ENCODE measurements at places on chromosomes 1 and 21.
A peak's percentile ranks its signal among the peaks of the same experiment; 100 is the strongest.

- no peak for DNase-seq
Observed at GRCh38 chr1:117389779-117390178, 22.5 kb downstream of the MAN1A2 start.

- DNase-seq: no peak
Observed at GRCh38 chr1:61124078-61124477, 41.7 kb downstream of the NFIA start.

DNA sequence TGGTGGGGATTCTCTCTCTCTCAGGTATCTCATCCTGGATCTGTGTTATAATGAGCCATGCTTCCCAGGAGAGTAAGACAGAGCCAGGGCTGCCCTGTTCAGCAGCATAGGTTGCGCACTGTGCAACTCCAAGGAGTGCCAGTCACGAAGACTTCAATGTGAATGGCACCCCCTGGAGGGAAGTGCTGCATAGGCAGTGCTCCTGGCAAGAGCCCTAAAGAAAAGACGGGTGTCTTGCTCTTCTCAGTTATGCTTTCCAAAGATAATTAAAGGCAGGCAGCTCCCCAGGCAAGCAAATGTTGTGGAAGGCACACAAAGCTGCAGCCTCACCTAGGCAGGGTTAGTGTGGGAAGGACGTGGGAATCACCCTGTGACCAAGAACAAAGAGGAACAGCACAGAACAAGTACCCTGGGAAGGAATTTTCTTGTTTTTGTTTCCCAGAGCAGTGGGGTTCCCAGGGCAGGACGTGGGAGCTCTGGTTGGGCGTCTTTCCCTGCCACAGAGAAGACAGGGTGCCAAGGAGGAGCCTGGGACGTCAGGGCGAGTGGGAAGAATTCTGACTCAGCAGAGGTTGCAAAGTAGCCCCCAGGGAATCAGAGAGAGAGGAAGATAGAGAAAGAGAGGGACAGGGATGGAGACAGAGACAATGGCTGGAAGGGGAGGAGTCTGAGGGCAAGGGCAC is 120.9 kb downstream of the KCNN3 start:
- DNase-seq: no peak

DNA sequence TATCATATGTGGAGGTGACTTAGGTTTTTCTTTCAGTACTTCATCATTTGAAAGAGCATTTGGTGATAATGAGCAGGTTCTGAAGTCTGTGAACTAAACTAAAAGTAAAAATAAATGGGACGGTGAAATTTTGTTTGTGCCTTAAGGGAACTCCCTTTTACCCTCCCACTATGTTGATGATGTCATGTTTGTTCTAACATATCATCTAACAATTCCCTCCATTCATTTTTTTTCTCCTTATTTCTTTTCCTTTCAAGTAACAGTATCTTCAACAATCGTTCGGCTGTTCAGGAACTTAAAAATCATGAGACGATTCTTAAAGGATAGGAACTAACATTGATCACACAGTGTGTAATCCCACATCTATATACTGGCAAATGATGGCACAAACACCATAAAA is 30.0 kb upstream of the IRF2BP2 start:
- DNase-seq: no peak

DNA sequence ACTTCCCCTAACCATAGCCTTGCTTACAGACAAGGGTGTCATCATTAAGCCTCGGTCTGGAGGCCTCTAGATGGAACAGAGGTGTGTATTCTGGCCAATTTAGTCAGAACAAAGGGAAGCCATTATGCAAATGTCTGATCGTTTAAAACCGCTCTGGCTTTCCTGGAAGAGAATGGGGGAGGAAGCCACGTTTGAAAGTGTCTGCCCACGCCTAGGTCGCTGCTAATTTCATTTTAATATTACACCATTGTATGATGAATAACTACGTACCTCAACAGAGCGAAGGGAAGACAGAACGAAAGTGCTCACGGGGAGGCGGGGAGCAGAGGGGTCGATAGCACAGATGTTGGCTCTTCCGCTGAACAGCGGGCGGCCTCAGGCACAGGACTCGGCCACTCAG is 41.1 kb upstream of the CSF3R start:
- DNase-seq: no peak

GRCh38 chr1:218558271-218558810 is 213.2 kb downstream of the TGFB2 start:
- no peak for DNase-seq

DNA sequence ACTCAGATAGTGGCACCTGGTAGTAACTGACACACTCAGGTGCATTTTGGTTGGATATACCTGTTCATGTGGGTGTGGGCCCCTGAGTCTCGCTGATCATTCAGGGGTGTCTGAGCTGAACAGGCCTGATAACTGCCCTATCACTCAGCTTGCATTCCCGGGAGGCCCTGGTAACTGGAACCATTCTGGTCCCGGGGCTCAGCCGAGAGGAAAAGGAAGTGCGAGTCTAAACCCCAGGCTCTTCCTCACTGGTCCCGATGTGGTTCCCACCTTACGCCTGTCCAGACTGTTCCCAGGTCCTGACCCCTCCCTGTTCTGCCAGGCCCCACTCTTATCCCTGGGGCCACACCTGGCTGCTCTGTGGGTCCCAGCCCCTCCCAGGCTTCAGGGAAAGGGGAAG is 11.7 kb upstream of the CDK18 start:
- DNase-seq: no peak

DNA sequence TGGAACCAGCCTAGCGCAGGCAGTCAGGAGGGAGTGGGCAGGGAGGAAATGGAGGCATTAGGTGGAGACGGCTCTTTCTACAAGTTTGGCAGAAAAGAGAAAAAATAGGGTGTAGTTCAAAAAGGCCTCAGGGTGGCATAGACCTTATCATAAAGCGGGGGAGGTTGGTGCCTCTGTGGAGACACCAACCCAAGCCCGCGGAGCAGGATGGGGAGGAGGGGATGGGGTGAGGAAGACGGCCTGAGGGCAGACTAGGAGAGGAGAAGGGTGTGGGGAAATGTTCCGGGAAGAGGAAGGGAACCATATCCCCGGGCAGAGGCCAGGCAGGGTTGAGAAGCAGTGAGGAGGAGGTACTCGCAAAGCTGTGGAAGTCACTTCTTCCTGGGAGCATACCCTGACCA is 17.4 kb upstream of the SHE start:
- no peak for DNase-seq

DNA sequence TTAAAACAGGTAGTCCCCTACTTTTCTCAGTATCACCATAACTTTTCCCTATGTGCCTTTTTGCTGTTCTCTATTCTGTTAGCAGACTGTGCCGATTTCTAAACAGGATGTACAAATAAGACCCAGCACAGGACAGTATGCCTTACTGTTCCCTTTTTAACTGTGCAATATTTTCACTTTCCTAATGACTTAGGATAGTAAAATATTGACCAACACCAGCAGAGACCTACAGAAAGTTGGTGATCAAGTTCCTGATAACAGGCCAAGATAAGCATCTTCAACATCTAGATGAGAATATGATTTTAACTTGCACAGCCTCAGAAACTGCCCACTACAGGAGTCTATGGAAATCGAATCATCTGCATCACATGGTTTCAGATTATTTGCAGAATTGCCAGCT is 42.0 kb downstream of the ADSS2 start:
- DNase-seq: no peak

GRCh38 chr1:111648806-111649205 is 29.2 kb downstream of the RAP1A start:
- no peak for DNase-seq

DNA sequence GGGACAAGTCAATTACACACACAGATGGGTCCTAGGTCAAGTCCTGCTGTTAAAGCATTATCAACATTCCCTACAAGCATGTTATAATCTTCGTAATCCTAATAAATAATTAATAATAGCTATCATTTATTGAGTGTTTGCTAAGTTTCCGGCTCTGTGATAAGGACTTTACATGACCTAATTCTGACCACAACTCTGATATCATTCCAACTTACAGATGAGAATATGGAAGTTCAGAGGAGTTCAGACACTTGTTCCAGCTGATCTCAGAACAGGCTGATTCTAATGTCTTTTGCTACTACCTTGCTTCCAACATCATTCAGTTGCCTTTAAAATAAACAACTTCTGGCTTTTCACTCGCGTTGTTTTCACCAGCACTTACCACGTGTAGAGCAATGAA is 770.1 kb upstream of the CXADR start:
- DNase-seq: no peak

- no peak for DNase-seq
Observed at GRCh38 chr1:5901841-5902240, 90.4 kb downstream of the NPHP4 start.

DNA sequence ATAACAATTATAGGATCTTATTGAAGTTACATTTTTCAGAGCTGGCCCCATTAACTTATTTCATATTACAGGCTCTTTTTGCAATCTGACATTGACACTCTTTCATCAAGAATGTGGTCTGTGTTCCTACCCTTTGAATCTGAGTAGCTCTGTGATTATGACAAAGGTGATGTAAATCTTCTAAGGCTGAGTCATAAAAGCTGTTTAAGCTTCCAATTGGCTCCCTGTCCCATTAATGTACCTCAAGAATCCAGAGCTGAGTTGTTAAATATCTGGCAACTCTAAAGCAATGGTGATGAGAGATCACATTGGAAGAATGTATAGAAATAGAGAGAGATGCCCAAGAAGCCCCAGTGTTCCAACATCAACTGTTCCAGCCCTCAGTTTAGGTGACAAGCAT is 178.5 kb upstream of the DEPDC1 start:
- no peak for DNase-seq

DNA sequence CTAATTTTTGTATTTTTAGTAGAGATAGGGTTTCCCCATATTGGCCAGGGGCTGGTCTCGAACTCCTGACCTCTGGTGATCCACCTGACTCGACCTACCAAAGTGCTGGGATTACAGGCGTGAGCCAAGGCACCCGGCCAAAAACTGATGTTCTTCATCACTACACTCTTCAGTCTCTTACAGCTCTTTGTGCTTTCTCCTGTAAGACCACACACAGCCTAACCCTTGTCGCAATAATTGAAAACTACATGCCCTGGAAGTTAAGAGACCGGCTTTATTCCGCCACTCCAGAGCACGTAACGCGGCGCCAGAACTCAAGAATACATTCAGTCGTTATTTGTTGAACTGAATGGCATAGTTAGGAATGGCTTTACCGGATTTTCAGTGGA is 552 bp downstream of the GPATCH4 start:
- DNase-seq: no peak

DNA sequence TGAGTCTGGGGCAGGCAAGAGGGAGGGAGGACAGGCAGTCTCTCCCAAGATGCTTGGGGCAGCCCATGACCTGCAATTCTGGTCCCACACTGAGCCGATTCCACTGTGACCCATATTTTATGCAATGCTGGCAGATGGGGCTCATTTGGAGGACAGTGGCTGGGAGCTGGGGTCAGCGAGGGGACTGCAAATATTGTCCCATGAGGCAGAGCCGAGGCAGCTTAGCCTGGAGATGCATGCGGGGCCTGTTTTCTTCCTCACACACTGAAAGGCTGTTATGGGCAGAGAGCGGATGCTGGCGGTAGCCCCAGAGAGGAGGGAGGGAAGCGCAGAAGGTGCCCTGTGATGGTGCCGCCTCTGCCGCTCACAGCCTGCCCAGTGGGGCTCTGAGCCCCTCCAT is 128.5 kb upstream of the POU3F1 start:
- no peak for DNase-seq

GRCh38 chr1:79190074-79190473 is 183.5 kb upstream of the ADGRL4 start:
- no peak for DNase-seq

- DNase-seq: no peak
Observed at GRCh38 chr21:17542371-17543011, 29.6 kb downstream of the CXADR start.

DNA sequence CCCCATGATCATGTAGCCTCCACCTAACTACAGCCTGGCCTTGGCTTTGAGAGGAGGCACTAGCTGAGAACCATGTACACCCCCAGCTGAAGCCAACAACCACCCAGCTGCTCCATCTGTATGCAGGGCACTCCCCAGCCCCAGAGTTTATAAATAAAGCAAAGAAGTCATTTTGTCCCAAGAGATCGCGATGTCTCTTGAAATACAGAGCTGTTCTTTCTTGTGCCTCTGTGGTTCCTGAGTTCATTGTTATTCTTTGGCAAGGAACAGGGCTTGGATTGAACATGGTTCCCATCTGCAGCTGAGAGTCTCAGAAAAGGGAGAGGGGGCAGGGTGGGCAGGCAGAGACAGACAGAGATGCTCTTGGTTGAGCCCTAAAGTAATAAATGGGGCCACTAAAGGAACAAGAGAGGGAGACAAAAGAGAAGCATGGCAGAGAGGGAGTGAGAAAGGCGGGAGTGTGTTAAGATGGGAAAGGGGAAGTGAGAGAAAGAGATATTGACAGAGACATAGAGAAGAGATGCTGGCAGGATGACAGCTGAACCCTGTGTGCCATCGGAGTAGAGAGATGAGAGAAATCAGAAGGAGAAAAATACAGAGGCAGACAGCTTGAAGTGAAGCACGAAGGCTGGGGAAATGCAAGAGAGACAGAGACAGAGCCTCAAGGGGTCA is 63.3 kb downstream of the TNR start:
- no peak for DNase-seq

DNA sequence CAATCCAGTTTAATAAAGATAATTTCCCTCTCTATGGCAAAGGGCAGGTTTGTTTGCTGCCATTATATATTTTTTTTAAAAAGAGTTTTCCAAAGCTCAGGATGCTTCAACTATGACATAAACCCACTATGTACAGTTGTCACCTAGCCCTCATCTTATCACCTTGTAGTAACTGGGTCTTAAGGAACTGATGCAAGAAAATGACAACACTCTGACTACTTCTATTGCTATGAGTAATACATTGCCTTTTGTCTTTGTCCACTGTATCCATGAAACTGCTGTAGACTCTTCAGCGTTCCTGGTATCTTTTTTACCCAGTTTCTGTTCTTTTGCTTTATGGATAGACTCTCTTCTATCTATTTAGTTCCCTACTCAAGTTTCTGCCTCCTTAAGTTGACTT is 586.5 kb downstream of the NEGR1 start:
- DNase-seq: no peak

- peak; percentile 60 for DNase-seq
Observed at GRCh38 chr1:42931911-42932422, 26.7 kb downstream of the SLC2A1 start.

DNA sequence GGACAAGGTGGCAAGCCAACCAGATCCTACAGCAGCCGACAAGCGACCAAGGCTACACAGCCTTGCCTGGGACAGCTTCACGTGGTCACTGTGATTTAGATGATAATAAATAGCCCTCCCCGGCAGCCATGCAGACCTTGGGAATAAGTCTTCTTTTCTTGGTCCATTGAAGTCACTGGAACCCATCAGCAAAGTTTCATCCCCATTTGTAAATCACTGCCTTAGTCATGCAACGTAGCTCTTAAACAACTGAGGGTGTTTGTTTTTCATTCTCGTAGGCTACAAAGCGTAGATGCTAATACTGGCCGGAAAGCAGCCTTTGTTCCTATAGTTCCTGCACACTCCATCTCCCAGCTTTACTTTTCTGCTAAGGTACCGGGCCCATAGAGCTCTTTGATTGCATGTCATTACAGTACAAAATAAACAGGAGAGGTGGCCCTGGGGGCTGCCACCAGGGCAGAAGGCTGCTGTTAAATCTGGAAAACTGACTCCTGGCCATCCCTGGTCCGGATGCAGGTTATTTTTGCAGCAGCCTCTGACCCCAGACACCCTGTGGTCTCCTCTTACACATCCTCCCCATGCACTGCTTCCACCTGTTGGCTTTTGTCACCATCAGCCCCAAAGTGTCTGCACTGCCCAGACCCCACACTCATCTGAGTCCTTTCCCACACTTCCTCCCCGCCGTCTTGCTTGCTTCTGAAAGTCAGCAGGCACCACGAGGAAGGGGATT is 105.5 kb downstream of the TOMM20 start:
- no peak for DNase-seq

Measured in activated T-helper 1 cell treated with anti-CD3 and anti-CD28 coated beads, Interleukin-2, amount 50 U/mL, for 16 hours (primary cell).